ENCODE measurements at places on chromosomes 7 and 10. TPM values are rescaled to one million over a fixed set of nuclear protein-coding genes. Genes with fewer than 3 reads are reported as not detected.

DNA sequence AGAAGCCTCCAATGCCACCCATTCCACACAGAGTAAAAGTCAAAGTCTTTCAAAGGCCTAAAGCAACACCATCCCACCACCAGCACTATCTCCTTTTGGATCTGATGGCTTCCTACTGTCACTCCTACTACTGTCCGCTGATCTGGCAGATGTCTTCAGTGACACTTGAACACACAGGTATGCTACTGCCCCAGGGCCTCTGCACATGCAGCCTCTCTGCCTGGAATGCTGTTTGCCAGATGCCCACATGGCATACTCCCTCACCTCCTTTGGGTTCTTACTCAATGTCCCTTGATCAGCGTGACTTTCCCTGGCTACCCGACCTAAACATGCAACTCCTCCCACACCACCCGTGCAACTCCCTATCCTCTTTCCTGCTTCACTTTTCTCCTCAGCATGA is 512.4 kb downstream of the KCNMA1 start:
- H3K36me3 ChIP-seq = no peaks in the 10 kb centered on the region
- no peak for DNase-seq
- no peaks in the 10 kb centered on the region for H3K4me1 ChIP-seq
- H3K4me3 ChIP-seq = no peak overlapping the region
- no peaks in the 10 kb centered on the region for H3K27me3 ChIP-seq

- no peak for DNase-seq
- H3K4me3 ChIP-seq = no peak overlapping the region
- no peak overlapping the region for H3K27ac ChIP-seq
- H3K36me3 ChIP-seq = no peaks in the 10 kb centered on the region
These were observed 248.1 kb downstream of the AHR start for GRCh38 chr7:17546592-17546991.

- no peak for DNase-seq
- no peak overlapping the region for H3K4me3 ChIP-seq
- H3K4me1 ChIP-seq = no peaks in the 10 kb centered on the region
- H3K36me3 ChIP-seq = peaks cover 16% of the 10 kb centered on the region
These were observed 72.0 kb downstream of the UBE3C start for GRCh38 chr7:157210682-157211081.

DNA sequence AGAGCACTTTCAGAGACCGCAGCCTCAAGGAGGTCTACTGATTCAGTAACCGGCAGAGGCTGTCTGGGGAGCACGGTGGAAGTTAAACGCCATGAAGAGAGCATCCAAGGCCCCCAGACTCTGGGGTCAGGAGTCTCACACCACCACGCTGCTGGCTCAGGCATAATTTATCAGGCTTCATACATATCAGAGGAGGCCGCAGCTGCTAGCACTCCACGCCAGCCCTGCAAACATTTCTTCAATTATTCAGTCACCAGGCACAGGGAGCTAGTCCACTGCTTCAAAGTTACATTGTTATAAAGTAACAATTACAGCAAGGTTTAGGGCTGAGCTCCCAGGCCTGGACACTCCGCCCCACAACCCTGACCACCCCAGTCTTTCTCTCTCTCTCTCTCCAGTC is 97.8 kb downstream of the PAXIP1 start:
- no peak overlapping the region for H3K4me3 ChIP-seq
- H3K4me1 ChIP-seq = no peaks in the 10 kb centered on the region
- DNase-seq = no peak
- no peaks in the 10 kb centered on the region for H3K36me3 ChIP-seq
- H3K27me3 ChIP-seq = no peaks in the 10 kb centered on the region

- H3K27me3 ChIP-seq = no peaks in the 10 kb centered on the region
- H3K4me3 ChIP-seq = no peak overlapping the region
- H3K36me3 ChIP-seq = no peaks in the 10 kb centered on the region
- peak overlapping the region; percentile 78 for H3K27ac ChIP-seq
These were observed 127.5 kb downstream of the CUBN start for GRCh38 chr10:17001961-17002749.

GRCh38 chr10:124086787-124087671 is 6.4 kb downstream of the CHST15 start:
- H3K4me1 ChIP-seq = peaks cover 35% of the 10 kb centered on the region
- DNase-seq = no peak
- no peak overlapping the region for H3K27ac ChIP-seq
- H3K4me3 ChIP-seq = no peak overlapping the region
- H3K36me3 ChIP-seq = peaks cover 1% of the 10 kb centered on the region

- DNase-seq = no peak
- no peak overlapping the region for H3K27ac ChIP-seq
These were observed 22.2 kb downstream of the FRMPD2 start for GRCh38 chr10:48252354-48252650.

- H3K4me1 ChIP-seq = peaks cover 39% of the 10 kb centered on the region
- no peak overlapping the region for H3K4me3 ChIP-seq
- peak overlapping the region; percentile 29 for H3K27ac ChIP-seq
- no peaks in the 10 kb centered on the region for H3K36me3 ChIP-seq
- no peaks in the 10 kb centered on the region for H3K27me3 ChIP-seq
- no peak for DNase-seq
These were observed 167.7 kb upstream of the TNRC18 start for GRCh38 chr7:5591278-5591874.

DNA sequence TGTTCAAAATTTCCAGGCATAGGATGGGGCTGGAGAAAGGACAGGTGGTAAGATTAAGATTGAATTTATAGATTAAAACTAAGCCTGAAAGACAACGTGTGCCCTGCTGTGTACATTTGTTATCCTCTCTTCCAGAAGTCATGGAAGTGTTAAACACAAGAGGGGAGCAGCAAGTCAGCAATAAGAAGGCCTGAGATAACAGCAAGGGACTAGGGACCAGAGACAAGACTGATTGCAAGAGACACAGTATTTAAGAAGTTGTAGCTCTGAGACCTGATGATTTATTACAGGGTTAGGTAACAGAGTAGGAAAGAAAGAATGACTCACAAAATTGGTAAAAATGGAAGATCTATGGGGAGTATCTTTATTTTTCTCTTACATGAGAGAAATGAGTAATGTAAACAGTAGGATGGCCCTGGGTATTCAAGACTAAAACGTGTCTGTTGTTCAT is 55.7 kb upstream of the COL1A2 start:
- no peaks in the 10 kb centered on the region for H3K27me3 ChIP-seq
- H3K36me3 ChIP-seq = no peaks in the 10 kb centered on the region
- DNase-seq = no peak
- H3K4me3 ChIP-seq = no peak overlapping the region

DNA sequence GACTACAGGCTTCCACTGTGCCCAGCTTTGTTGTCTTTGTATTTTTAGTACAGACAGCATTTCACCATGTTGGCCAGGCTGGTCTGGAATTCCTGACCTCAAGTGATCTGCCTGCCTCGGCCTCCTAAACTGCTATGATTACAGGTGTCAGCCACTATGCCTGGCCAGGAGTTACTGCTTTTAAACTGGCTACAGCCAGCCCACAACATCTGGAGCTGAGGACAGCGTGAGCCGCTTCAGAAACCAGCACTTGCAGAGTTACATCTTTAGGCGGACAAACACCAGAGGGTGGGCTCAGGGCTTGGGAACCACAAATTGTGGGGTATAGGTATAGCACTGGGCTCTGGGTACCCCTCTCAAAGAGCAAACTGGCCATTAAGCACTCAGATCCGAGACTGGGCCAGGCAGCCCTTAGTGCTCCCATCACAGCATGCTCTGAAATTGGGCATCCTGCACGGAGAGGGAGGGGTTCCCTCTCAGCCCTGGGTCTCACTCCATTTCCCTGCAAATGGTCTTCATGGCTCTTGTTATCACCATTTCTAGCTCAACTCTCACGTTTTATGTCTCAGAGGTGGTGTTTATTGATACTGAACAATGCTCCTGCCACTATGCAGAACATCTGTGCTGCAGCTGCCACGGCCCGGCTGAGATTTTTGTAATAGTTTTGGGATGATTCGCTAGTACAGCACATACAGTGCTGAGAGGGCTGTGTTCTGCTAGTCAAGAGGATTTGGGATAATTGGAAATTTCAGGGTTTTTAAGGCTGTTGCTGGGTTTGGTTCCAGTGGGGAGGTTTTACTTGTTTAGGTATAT is 146.4 kb upstream of the LYZL2 start:
- DNase-seq = no peak
- no peaks in the 10 kb centered on the region for H3K36me3 ChIP-seq
- H3K4me1 ChIP-seq = no peaks in the 10 kb centered on the region
- H3K4me3 ChIP-seq = no peak overlapping the region

GRCh38 chr10:2839081-2839725 is 228.1 kb upstream of the PFKP start:
- H3K27me3 ChIP-seq = no peaks in the 10 kb centered on the region
- no peak overlapping the region for H3K27ac ChIP-seq
- DNase-seq = no peak
- H3K4me1 ChIP-seq = no peaks in the 10 kb centered on the region
- H3K4me3 ChIP-seq = no peak overlapping the region
- no peaks in the 10 kb centered on the region for H3K36me3 ChIP-seq

- no peak overlapping the region for H3K27ac ChIP-seq
- no peaks in the 10 kb centered on the region for H3K4me1 ChIP-seq
- DNase-seq = no peak
- H3K27me3 ChIP-seq = no peaks in the 10 kb centered on the region
- H3K36me3 ChIP-seq = no peaks in the 10 kb centered on the region
- no peak overlapping the region for H3K4me3 ChIP-seq
These were observed 13.3 kb upstream of the RAB18 start for GRCh38 chr10:27490807-27491206.

DNA sequence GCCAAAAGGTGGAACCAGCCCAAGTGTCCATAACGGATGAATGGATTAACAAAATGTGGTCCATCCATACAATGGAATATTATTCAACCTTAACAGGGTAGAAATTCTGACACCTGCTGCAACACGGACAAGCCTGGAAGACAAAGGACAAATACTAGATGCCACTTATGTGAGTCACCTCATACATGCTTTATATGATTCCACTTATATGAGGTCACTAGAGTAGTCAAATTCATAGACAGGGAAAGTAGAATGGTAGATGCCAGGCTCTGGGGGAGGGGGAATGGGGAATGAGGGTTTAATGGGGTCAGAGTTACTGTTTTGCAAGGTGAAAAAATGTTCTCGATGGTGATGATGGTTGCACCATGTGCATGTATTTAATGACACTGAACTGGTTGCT is 34.0 kb upstream of the CYTH3 start:
- H3K4me3 ChIP-seq = no peak overlapping the region
- H3K27ac ChIP-seq = no peak overlapping the region

DNA sequence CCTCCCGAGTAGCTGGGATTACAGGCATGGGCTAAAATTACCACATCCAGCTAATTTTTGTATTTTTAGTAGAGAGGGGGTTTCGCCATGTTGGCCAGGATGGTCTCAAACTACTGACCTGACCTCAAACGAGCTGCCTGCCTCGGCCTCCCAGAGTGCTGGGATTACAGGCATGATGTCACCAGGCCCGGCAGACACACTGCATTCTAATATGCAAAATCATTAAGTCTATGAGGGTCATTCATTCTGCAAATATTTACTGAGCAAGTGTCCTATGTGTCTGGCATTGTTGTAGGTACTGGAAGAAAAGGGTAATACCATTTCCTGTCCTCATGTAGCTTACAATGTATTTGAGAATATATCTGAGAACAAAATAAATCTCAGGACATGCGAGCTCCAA is 2.7 kb downstream of the PUS7 start:
- H3K4me1 ChIP-seq = no peaks in the 10 kb centered on the region
- no peak for DNase-seq
- no peak overlapping the region for H3K4me3 ChIP-seq
- no peaks in the 10 kb centered on the region for H3K27me3 ChIP-seq

DNA sequence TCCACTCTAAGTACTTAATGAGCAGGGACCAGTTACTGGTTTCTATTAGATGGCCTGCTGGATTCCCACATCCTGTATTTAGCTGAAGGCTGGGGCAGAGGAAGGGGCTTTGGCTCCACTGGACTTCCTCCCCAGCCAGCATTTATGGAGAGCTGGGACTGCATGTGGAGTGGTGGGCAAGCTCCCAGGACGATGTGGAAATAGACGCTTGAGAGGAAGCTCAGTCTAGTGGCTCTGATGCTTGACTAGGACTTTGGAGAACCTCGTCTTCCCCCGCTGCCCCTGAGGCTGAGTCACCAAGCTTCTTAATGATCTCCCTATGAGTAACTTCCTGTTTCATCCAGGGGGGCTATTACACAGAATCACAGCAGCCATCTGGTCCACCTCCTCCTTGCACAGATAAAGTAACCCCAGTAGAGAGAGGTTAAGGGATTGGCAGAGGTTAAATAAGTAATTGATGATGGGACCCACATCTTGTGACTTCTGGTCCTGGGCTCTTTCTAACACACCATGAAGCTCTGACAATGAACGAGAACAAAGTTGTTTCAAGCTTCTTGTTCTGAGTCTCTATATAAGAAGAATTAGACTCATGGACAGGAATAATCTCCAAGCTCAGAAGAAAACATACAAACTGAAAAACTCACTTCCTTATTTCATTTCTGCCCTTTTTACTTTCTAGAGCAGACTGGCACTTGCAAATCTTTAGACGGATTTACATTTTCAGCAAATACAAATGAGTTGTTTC is 126.2 kb downstream of the PRPF18 start:
- H3K4me3 ChIP-seq = no peak overlapping the region
- H3K27me3 ChIP-seq = no peaks in the 10 kb centered on the region
- no peaks in the 10 kb centered on the region for H3K36me3 ChIP-seq
- H3K27ac ChIP-seq = peak overlapping the region; percentile 44
- H3K4me1 ChIP-seq = peaks cover 12% of the 10 kb centered on the region

- H3K4me1 ChIP-seq = no peaks in the 10 kb centered on the region
- no peaks in the 10 kb centered on the region for H3K36me3 ChIP-seq
- DNase-seq = no peak
- no peak overlapping the region for H3K27ac ChIP-seq
These were observed 35.7 kb downstream of the PPP1R9A start for GRCh38 chr7:94943134-94943533.

- H3K27ac ChIP-seq = no peak overlapping the region
- H3K4me3 ChIP-seq = no peak overlapping the region
- H3K4me1 ChIP-seq = peaks cover 3% of the 10 kb centered on the region
- H3K27me3 ChIP-seq = no peaks in the 10 kb centered on the region
These were observed 122.6 kb downstream of the KMT2C start for GRCh38 chr7:152313217-152313616.

DNA sequence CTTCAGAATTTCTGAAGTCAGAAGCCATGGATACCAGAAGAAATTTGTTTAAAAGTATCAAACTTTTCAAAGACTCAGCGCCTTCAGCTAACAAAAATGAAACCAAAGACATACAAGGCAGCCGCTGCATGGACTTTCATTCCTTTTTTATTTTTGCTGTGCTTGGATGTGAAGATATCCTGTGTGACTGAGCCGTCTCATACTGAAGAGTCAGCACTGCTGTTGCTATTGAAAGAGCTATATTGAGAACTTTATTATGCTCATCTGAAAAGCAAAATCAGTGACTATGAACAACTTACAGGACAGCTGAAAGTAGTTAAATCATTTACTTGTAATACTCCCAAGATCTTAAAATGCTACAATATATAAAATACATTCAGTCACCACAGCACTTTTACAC is 809.2 kb downstream of the NXPH1 start:
- no peak overlapping the region for H3K4me3 ChIP-seq
- no peaks in the 10 kb centered on the region for H3K36me3 ChIP-seq
- H3K27me3 ChIP-seq = no peaks in the 10 kb centered on the region
- no peaks in the 10 kb centered on the region for H3K4me1 ChIP-seq

BTRC gene
- total RNA-seq = 22.1 TPM

LRIT1 gene
- total RNA-seq = not detected

HPSE2 gene
- not detected for total RNA-seq

CAMK1D gene
- total RNA-seq = 5.7 TPM

PPP1R9A gene
- total RNA-seq = 5.0 TPM

FRAT1 gene
- 5.3 TPM for total RNA-seq
